ENCODE measurements at places on chromosomes 4 and X.

GRCh38 chr4:80840396-80840795, 190.1 kb upstream of the BMP3 start:
- no peak for DNase-seq

DNA sequence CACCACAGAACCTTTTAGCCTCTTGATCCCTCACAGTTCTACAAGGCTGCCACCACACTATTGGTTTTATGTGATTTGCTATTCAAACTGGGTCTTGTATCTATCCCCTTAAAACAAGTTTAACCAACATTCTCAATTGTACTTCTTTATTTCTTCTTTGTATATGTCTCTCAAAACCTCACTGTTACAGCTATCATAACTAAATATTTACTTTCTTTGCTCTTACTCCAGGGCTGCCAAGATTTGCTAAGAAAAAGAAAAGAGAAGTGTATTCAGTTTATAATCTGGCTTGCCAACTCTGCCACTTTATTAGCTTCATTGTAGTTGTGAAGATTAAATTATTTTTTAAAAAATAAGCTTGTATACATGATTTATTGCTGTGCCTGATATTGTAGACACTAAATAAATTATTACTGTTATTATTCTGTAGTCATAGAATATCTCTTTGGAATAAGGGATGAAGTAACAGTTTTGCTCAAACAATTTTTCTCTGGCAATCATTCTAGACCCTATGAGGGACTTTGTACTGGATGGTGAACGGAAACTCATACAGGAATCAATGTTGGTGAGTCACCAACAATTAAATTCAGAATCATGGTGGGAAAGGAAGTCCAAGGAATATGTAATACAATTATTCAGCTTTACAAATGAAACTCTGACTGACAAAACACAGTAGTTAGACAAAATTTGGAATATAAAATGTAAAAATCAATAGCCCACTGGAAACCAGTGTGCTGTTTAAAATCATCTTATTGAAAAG, 127.1 kb upstream of the DCAF8L1 start:
- no peak for DNase-seq

DNA sequence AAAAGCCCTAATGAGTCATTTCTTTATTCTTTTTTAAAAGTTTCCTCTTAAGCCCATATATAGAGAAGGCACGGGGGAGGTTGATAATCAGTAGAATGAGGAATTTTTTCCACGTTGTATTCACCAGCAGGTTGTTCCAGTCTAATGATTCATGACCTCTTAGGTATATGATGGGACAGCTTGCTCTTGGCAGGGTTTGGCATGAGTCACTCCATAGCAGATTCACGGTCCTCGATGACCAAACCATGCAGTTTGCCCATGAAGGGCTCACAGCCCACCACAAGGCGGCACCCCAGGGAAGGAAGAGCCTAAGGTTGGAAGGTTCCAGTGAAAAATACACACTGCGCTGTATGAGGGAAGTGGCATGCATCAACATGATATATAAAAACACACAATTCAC, 623.8 kb upstream of the DIPK2B start:
- DNase-seq, result peak; percentile 97

DNA sequence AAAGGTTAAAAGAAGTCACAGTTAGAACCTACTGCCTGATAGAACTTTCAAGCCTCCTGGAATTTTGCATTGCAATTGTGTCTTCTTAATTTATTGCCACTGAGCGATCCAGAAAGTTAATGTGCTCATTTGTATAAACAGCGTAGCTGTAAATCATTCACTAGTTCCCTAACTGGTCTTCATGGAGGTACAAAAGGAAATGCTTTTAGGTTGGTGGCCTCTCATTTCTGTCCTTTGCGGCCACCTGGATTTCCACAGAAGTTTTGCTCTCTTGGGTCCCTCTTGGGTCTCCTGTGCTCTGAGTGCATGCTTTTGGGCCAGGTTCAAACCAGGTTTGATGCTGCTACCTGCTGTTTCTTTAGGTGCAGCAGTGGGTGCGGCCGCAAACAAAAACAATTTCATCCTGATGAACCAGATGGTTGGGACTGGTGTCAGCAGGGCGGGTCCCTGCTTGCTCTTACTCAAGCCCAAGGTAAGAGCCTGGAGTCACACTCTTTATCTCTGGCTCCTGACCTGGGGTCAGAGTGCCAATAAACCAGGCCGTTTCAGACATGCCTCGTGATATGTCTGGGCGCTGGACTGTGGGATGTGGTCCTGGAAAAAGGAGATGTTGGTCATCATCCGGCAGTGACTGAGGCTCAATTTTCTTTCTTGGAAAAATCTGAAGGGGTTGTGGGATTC, 270.1 kb downstream of the PTTG2 start:
- DNase-seq, result peak; percentile 91

DNA sequence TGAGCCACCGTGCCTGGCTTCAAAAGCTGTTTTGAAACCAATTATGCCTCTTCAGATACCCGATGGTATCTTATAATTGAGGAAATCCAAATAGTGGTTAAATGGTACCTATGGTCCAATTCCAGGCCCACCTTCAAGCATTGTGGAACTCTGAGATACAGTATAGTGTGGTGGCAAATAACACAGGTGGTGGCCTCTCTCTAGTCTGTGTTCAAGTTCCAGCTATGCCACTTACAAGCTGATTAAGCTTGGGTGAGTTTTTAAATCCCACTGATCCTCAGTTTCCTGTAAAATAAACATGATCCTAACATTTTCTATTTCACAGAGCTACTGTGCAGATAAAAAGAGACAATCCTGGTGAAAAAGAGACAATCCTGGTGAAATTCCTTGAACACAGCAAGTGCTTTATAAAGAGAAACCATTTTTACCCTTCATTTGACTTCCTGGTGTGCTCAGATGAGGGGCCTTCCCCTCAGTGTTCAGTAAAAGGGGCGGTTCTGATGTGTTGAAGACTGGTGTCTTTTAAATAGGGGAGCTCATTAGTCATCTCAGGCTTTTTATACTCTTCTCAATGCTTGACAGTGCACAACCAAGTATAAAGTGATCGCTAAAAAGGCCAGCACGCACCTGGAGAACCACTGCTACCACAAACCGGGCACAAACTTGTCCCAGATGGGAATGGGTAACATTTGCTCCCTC, 30.8 kb upstream of the CD40LG start:
- DNase-seq, result no peak

- no peak for DNase-seq
Measured at GRCh38 chrX:50586407-50586806, 115.8 kb upstream of the DGKK start.

DNA sequence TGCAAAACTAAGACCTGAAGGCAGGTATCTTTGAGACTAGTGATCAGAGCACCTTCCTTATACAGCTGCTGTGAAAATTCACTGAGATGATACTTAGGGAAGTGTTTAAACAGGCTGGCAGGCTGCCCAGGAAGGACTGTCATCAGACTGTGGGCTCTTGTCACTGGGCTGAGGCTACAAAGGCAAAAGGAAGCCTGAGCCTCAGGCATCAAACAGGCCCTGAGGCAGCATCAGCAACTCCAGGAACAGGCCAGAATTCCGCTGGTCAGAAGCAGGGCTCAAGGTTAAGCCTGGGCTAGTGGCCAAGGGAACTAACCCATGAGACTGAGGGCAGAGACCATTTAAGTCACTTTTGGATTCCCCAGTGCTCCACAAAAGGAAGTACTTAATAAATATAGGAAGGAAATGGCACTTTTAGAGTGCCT, 12.8 kb downstream of the PJA1 start:
- DNase-seq, result peak; percentile 60

DNA sequence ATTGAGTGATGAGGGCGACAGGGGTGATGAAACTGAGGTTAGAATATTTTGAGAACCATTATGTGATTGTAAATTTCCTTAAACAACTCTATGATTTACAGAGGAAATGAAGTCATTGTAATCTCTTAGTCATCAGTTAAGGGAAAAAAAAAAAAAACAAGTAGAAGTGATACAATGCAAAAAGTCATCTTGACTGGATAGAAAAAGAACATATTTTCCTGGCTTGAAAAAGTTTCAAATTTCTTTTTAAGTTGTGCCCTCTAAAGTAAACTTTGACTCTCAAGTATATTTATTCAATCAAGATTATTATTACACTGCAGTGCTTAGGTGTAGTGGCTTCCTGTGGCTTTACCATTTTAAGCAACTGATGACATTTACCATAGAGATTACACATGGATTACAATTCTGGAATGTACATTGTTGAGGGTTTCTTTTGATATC, 40.6 kb downstream of the GABRB1 start:
- peak; percentile 44 for DNase-seq

DNA sequence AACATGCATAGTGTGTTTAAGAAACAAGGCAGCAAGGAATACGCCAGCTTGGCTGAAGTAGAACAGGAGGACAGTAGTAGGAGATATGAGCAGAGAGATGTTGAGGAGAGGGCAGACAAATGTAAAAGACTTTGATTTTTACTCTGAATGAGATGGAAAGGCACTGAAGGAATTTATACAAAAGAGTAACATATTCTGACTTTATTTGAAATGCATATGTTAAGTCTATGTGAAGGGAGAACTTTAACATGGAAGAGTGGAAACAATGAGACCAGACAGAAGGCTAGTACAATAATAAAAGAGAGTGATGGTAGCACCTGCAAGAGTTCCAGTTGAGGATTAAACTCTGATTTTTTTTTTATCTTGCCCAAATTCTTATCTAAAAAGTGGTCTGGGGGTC, 176.2 kb upstream of the CENPE start:
- DNase-seq, result no peak

DNA sequence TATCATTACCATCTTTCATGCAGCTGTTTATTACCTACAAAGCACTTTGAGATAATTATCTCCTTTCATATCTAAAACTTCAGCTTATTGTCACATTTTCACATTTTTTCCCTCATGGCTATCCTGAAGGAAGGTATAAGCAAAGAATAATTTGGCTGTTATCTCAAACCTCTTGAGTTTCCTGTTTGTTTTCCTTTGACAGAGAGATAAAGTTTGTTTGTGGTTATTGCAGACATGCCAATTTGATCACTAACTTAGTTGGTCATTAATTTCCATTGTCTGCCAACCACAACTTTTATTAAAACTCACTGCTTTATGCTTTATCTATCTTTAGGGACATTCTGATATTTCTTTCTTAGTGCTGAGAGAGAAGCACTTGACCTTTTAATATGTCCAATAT, 89.8 kb upstream of the SPANXB1 start:
- DNase-seq, result no peak

DNA sequence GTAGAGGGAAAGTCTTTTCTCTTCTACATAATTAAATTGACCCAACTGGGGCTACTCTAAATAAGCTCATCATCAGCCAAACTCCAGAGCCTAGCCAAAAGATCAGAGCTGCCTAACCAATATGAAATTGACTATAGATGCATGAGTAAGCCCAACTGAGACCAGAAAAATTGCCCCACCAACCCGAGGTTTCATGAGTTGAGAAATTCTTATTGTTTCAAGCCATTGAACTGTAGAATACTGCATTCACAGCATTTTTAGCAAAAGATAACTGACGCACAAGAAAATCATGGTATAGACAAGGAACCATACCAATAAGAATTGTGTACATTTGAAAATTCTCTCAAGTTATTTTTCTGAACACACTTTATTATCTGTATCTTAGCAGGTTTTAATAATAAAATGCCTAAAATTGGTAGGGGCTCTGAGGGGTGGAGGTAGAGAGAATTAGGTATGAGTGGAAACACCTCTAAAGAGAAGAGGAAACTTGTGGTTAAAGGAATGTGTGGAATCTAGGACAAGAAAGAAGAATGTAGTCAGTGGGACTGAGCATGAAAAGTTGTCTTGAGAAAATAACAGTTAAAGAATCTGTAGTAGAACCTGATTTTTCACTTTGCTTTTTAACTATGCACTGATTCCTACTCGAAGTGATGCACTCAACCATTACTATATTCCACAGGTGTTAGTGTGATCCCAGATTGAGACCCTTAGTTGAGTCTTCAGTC, 200.9 kb upstream of the PPP1R2C start:
- no peak for DNase-seq

DNA sequence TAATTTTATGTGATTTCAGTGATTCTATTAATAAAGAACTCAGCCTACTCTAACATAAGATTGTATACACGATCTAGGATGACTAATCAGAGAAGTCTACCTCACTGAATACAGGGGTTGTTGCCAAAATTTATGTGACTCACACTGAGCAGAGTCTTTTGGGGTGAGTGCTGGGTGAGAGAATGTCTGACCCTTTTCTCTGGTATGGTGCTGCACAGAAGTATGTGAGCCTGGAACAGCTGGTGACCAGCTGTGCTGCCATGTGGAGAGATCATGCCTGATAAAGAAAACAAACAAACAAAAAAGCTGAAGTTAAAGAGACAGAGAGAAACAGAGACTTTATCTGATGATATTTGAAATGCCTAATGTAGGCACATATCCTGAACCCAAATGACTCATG, 618.1 kb upstream of the GRIA3 start:
- peak; percentile 91 for DNase-seq

DNA sequence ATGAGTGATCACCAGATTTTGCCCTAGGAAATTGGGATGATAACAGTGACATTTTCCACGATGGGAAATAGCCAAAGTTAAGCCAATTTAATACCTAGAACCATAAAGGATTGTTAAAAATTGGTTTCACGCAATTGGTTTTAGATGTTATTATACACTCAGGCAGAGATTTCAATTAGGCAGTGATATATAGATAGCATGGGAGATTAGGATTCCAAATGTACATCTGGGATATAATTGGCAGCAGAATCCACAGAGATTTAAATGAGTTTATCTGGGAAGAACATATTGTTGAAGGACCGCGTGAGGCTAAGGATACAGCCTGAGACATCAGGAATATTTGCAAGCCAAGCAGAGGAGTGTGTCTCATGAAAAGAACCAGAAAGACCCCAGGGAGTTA, 351.6 kb downstream of the GPM6A start:
- no peak for DNase-seq

- DNase-seq, result peak; percentile 44
Measured at GRCh38 chr4:186780291-186781031, 56.8 kb upstream of the FAT1 start.

- DNase-seq, result peak; percentile 86
Measured at GRCh38 chrX:103656617-103657016, 27.8 kb downstream of the TCEAL1 start.

DNA sequence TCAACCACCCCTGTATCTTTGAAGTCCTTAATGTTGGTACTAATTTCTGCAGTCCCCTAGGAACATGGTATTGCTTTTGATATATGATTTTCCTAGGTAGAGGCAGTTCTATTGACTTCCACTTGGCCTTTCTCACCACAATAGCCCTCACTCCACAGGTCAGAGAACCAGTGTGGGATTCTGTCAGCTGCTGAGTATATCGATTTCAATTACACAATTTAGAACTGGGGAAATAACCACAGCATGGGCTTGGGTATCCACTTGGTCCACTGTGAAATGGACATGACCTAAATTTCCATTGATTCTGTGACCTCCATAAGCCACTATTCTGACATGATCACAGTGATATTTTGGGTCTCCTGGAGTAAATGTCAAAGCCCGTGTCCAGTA, 62.3 kb downstream of the KANTR start:
- DNase-seq, result no peak

- DNase-seq, result no peak
Measured at GRCh38 chrX:13590914-13591313, 21.5 kb downstream of the EGFL6 start.

All from epithelial cell of esophagus (primary cell).